ENCODE measurements at places on chromosomes 5 and 9. TPM values are rescaled to one million over a fixed set of nuclear protein-coding genes. Genes with fewer than 3 reads are reported as not detected.
A peak's percentile ranks its signal among the peaks of the same experiment; 100 is the strongest.

GRCh38 chr5:139872851-139873794 lies 77.5 kb downstream of the PSD2 start:
- no peaks in the 10 kb centered on the region for H3K36me3 ChIP-seq
- H3K4me3 ChIP-seq = no peak overlapping the region
- H3K27ac ChIP-seq = no peak overlapping the region
- H3K27me3 ChIP-seq = no peaks in the 10 kb centered on the region

The SLC6A3 gene
- not detected for total RNA-seq

- no peaks in the 10 kb centered on the region for H3K27me3 ChIP-seq
- no peaks in the 10 kb centered on the region for H3K36me3 ChIP-seq
- H3K4me1 ChIP-seq = peaks cover 11% of the 10 kb centered on the region
- no peak overlapping the region for H3K27ac ChIP-seq
- no peak for DNase-seq
These were observed 130.5 kb upstream of the ITGA1 start for GRCh38 chr5:52657247-52657645.

DNA sequence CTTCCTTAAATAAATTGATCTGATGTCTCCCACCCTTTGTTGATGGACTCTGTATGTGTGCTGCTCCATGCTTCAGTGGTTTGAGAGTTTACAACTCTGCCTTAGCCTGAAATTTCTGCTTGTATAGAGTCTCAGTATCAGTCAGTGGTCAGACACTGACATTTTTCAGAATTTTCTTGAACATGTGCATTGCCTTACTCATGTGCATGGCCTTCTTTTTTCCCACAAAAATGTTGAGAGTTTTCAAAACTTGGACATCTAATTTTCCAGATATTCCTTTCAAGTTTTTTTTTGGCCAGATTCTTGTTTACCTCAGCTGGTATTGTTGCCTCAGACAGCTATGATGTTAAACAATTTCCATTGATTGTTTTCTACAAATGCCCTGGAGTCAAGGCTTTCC lies 427.1 kb upstream of the CHD1 start:
- no peaks in the 10 kb centered on the region for H3K36me3 ChIP-seq
- H3K27me3 ChIP-seq = no peaks in the 10 kb centered on the region
- no peak overlapping the region for H3K4me3 ChIP-seq
- no peaks in the 10 kb centered on the region for H3K4me1 ChIP-seq

DNA sequence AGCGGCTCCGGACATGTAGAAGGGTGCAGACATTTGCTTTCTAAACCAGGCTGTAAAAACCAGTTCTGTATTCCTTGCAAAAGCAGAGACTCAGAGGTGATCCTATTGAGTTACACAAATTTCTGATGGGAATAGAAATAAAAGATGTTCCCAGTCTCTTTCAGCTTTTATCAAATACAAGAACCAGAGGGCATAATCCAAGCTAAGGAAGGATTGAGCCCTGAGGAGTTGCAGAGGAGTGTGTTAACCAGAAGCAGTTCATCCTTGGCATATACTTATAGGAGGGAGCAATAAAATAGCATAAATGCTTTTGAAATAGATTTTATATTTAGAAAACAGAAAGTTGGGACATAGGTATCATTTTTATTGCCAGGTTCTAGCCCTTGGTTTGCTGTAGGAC lies 75.3 kb downstream of the KIF4B start:
- H3K27me3 ChIP-seq = no peaks in the 10 kb centered on the region
- peaks cover 18% of the 10 kb centered on the region for H3K4me1 ChIP-seq
- no peak overlapping the region for H3K27ac ChIP-seq
- DNase-seq = no peak

The WWC1 gene
- total RNA-seq = 1.3 TPM

- DNase-seq = peak; percentile 18
- peaks cover 26% of the 10 kb centered on the region for H3K4me1 ChIP-seq
- H3K36me3 ChIP-seq = no peaks in the 10 kb centered on the region
- no peak overlapping the region for H3K27ac ChIP-seq
These were observed 661 bp downstream of the NSMF start for GRCh38 chr9:137458194-137459151.

The GPR150 gene
- not detected for total RNA-seq

The AK1 gene
- 562 TPM for total RNA-seq

DNA sequence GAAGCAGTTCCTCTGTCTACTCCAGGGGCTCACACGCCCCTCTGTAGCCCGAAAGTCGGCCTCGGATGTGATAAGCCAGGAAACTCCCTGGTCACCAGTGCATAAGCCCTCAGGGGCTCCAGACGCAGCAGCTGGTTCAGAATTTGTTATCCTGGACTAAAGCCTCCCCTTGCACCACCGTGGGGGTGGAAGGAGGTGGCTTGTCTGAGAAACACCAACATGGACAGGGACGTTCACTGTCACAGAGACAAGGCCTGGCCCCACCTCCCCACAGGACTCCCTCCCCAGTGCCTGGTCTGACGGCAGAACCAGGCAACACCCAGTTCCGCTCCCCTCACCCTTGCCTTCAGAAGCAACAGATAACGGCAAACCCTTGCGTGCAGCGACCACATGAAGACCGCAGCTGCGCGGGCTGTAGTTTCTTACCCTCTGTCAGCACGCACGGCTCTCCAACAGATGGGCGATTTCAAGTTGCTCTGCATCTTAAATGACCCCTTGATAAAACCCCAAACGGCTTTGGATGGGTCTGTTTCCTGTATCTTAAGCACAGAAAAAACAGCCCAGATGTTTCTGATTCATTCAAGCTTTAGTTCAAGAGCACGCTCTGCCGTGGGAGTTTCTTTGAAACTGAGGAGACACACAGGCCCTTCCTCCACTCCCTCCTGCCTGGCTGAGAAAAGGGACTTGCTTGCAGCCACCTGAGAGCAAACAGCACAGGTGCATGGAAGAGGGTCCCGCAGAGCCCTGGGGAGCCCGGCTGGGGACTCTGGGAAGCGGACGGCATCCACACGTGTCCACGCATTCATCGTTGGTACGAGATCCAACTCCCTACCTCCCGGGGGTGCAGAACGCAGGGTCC lies 44.7 kb upstream of the NKD2 start:
- H3K27ac ChIP-seq = peak overlapping the region; percentile 22
- DNase-seq = peak; percentile 76
- no peak overlapping the region for H3K4me3 ChIP-seq
- no peaks in the 10 kb centered on the region for H3K36me3 ChIP-seq
- H3K4me1 ChIP-seq = no peaks in the 10 kb centered on the region
- peaks cover 10% of the 10 kb centered on the region for H3K27me3 ChIP-seq

DNA sequence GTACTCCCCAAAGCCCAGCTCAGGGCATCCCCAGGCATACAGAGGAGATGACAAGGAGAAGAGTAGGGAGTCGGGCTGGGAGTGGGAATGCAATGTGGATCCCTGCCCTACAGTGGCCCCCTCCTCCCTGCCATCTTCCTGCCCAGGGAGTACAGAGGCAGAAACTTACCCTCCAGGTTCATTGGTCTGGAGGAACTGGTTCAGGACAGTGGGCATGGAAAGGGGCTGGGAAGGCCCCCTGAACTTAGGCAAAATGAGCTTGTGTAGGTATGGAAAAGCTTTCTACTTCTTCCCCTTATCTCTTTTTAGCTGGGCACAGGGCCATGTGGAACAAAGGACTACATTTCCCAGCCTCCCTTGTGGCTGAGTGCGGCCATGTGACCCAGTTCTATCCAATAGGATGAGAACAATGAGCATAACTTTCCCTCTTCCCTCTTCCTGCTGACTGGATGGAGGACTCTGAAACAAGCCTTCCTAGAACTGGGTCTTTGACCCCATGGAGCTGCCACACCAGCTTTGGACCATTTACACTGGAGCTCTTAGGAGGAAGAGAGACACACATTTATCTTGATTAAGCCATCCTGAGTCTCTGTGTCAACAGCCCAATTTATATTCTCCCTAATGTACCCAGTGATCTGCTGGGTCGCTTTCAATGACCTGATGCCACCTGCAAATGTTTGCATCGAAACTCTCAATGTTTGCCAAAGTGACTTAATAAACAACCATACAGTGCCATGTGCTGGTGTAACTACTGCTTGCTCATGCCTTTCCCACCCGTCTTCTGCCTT lies 25.0 kb upstream of the HMCN2 start:
- H3K4me1 ChIP-seq = no peaks in the 10 kb centered on the region
- H3K27ac ChIP-seq = no peak overlapping the region
- H3K27me3 ChIP-seq = no peaks in the 10 kb centered on the region
- H3K36me3 ChIP-seq = no peaks in the 10 kb centered on the region
- H3K4me3 ChIP-seq = no peak overlapping the region
- peak; percentile 49 for DNase-seq

- no peaks in the 10 kb centered on the region for H3K4me1 ChIP-seq
- no peak overlapping the region for H3K27ac ChIP-seq
- no peak overlapping the region for H3K4me3 ChIP-seq
- peak; percentile 2 for DNase-seq
- no peaks in the 10 kb centered on the region for H3K27me3 ChIP-seq
- H3K36me3 ChIP-seq = no peaks in the 10 kb centered on the region
These were observed 22.4 kb upstream of the FCN2 start for GRCh38 chr9:134858051-134858841.

The PSAT1 gene
- total RNA-seq = 0.62 TPM

DNA sequence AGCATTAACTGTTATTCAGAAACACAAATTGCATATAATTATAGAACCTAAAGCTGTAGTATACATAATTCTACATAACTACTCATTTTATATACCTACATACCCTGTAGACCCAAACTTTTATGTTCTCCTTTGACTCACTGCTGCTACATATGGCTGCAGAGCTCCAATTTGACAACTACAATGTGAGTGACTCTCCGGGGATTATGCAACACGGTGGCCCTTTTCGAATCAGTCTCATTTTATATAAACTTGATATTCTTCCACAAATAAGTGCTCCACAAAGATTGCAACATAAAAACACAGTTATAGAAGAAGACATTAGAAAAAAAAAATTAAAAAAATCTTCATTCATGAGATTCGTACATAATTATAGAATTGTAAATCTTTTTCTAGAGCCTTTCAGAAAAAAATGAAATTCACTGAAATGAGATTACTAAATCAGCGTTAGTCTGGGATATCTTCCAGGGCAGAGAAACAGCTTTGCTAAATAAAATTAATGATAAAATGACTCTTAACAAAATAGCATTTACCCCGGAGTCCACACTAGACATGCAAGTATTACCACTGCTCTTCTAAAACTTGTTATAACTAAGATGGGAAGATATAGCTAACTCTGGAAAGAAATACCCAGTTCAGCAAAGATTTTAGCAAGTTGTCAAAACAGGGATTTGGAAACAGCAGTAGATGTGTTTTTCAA lies 52.6 kb downstream of the SRFBP1 start:
- no peak overlapping the region for H3K4me3 ChIP-seq
- no peaks in the 10 kb centered on the region for H3K4me1 ChIP-seq
- no peaks in the 10 kb centered on the region for H3K27me3 ChIP-seq
- no peak overlapping the region for H3K27ac ChIP-seq
- no peaks in the 10 kb centered on the region for H3K36me3 ChIP-seq
- DNase-seq = no peak

The ACOT12 gene
- total RNA-seq = not detected

- peaks cover under 1% of the 10 kb centered on the region for H3K36me3 ChIP-seq
- H3K27ac ChIP-seq = no peak overlapping the region
- peaks cover 15% of the 10 kb centered on the region for H3K4me1 ChIP-seq
- H3K4me3 ChIP-seq = no peak overlapping the region
These were observed 18.8 kb downstream of the MAP1B start for GRCh38 chr5:72125941-72126620.

DNA sequence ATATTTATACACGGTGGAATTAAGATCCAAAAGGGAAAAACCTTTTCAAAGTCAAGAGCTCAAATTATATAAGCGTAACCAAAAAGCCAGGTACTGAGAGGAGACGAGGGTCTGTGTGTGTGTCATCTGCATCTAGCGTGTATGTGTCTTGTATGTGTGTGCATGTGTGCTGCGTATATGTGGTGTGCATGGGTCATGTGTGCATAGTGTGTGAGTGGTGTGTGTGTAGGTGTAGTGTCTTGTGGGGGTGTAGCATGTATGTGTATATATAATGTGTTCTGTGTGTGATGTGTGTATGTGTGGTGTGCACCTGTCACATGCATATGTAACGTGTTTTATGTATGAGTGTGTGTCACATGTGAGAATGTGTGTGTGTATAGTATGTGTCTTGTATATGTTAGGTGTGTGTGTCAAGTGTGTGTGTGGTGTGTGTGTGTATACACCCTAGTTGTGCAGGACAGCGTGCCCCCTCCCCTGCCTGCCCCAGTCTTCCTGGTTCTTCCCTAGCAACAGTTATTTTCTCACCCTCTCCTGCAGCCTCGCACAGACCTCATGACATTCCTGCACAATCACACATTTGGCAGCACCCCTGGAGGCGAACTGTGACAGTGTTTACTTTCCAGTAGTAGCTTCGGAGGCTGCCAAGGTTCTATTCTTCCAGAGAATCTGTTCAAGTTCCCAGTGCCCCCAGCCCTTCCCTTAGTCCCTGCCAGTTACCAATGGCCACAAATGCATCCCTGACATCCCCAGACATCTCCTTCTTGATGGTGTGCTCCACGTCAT lies 27.1 kb upstream of the TNIP1 start:
- H3K4me3 ChIP-seq = no peak overlapping the region
- H3K36me3 ChIP-seq = peaks cover 11% of the 10 kb centered on the region
- peaks cover 17% of the 10 kb centered on the region for H3K4me1 ChIP-seq

Data from heart left ventricle (tissue), 16 donors.